Vein endothelial cell (primary cell): ENCODE measurements at places on chromosomes 6 and 20. TPM values are rescaled to one million over a fixed set of nuclear protein-coding genes. Genes with fewer than 3 reads are reported as not detected.

The RCAN2 gene
- total RNA-seq = 0.33 and 1.5 TPM in 2 replicates

The ARHGAP18 gene
- total RNA-seq = 138 and 186 TPM in 2 replicates

The TMEM14C gene
- total RNA-seq = 87.8 and 103 TPM in 2 replicates

The BCLAF1 gene
- 135 and 164 TPM in 2 replicates for total RNA-seq

The TFAP2D gene
- total RNA-seq = not detected in 2 replicates

The MYLIP gene
- total RNA-seq = 17.5 and 19.3 TPM in 2 replicates
